ENCODE measurements at places on chromosomes 1 and 21.

DNA sequence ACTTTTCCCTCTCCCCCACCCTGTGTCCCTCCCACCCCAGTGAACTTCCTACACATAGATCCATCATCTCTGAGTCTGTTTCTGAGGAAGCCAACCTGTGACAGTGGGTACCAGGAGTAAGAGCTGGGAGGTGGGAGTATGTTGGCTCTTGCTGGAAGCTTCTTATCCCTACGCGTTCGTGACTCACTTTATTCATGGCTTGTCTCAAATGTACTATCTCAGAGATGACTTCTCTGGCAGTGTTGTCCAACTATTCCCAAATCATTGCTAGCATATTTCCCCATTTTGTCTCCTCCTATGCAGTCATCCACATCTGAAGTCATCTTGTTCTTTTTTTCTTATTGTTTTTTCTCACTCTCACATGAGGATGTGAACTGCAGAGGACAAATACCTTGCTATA lies 88.0 kb downstream of the HIVEP3 start:
- no peak for DNase-seq
- H3K36me3 ChIP-seq, result no peaks in the 10 kb centered on the region
- H3K27ac ChIP-seq, result no peak overlapping the region
- no peaks in the 10 kb centered on the region for H3K27me3 ChIP-seq
- H3K4me3 ChIP-seq, result no peak overlapping the region

GRCh38 chr1:19370453-19371170 lies 58.5 kb downstream of the SLC66A1 start:
- no peaks in the 10 kb centered on the region for H3K36me3 ChIP-seq
- no peaks in the 10 kb centered on the region for H3K27me3 ChIP-seq
- peaks cover 19% of the 10 kb centered on the region for H3K4me1 ChIP-seq
- no peak overlapping the region for H3K4me3 ChIP-seq
- DNase-seq, result no peak

DNA sequence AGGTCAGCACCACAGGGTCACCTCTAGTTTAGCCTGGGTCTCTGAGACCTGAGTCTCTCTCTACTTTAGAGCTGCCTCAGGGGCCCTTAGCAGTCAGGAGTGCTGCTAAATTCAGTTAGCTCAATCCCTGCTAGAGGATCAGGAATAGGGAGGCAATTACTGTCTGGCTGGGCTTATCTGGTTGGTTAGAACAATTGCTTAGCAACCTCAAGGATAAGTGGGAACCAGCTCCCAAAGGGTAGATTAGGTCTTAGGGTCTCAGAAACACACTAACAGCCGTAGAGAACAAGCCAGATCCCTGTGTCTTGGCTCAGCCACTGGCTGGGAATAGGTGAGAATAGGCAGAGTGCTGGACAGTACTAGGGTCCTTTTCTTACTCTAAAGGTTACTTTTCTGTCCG lies 7.7 kb downstream of the PM20D1 start:
- H3K27me3 ChIP-seq, result no peaks in the 10 kb centered on the region
- H3K27ac ChIP-seq, result no peak overlapping the region
- peaks cover 5% of the 10 kb centered on the region for H3K4me1 ChIP-seq

- H3K4me3 ChIP-seq, result no peak overlapping the region
- no peak overlapping the region for H3K27ac ChIP-seq
- no peak for DNase-seq
- peaks cover 24% of the 10 kb centered on the region for H3K4me1 ChIP-seq
- no peaks in the 10 kb centered on the region for H3K36me3 ChIP-seq
These were observed 32.6 kb downstream of the UBE4B start for GRCh38 chr1:10065344-10065685.
